ENCODE measurements at places on chromosomes 3 and 15.

DNA sequence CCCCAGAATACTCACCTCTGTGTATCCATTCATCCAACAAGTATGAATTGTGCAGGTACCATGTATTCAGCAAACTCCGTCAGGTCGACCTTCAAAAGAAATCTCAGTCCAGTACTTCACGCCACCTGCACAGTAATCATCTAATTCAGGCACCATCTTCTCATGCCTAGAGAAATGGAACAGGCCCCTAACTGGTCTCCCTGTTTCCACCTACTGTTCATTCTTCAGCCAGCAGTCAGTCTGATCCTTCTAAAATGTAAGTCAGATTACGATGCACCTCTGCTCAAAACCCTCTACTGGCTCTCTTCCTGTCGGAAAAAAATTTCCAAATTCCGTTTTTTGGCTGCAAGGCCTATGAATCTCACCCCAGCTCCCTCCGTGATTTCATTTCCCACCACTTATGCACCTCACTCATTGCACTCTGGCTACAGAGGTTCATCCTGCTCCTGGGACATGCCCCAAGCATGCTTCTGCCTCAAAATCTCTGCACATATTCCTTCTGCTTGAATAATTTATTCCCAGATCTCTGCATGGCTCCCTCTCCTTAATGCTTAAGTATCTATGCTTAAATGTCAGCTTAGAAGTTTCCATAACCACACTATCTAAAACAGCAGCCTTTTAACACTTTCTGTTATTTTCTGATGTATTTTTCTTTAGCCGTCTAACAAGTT lies 47.5 kb upstream of the PPP2R3A start:
- no peak for DNase-seq

GRCh38 chr3:110419096-110419495 lies 652.5 kb upstream of the NECTIN3 start:
- no peak for DNase-seq

DNA sequence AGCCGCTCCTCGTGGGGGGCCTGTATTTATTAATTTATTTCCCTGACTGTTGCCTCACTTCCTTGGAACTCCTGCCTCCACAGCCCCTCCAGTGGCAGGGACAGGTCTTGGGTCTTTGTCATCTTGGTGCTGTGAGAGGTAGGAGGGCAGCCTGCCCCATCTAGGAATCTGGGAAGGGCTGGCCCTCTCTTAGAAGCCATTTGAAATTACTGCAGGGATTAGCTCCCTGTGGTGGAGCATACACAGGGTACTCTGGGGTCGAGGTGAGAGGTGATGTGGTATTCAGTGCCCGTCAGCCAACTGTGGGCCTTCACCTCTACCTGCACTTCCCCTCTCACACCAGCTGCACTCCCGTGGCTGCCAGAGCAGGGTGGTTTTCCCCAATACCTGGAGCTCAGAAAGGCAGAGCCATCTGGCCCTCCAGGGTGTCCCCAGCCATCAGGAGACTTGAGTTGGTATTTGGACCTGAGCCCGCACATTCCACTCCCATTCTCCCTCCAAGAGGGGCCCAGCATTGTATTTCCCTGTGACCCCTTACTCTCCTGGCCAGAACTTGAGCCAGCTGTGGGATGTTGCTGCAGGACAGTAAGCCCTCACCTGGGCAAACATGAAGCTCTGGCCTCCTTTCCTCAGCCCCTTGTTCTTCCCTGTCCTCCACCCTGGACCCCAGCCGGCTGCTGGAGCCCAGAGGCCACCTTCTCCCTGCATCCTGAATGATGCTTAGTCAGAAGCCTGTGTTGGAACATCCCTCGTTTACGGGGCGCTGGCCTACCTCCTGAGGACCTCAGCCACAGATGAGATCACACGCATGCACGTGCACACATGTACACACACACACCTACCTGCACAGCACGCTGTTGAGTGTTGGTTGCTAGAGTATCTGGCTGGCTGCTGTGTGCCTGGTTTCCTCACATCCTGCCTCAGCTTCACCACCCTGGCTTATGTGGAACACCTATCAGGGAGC lies 2.0 kb upstream of the JMJD7 start:
- DNase-seq: no peak

DNA sequence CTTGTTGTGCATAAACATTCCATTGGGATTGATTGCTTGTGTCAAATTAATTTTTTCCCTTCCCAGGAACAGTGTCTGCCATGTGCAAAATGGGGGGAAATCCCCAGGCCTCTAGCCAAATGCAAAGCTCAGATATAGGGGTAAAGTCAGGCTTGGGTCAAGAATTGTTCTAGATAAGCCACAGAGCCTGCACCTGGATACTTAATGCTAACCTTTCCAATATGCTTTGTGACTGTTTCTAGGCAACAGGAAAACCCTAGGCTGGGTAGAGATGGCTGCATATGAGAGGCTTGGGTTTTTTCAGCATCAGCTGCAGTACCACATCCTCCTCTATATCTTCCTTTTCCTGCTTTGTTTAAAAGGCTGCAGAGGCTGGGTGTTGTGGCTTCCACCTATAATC lies 61.9 kb upstream of the ROPN1 start:
- no peak for DNase-seq

GRCh38 chr3:81393251-81393650 lies 368.2 kb downstream of the GBE1 start:
- no peak for DNase-seq

DNA sequence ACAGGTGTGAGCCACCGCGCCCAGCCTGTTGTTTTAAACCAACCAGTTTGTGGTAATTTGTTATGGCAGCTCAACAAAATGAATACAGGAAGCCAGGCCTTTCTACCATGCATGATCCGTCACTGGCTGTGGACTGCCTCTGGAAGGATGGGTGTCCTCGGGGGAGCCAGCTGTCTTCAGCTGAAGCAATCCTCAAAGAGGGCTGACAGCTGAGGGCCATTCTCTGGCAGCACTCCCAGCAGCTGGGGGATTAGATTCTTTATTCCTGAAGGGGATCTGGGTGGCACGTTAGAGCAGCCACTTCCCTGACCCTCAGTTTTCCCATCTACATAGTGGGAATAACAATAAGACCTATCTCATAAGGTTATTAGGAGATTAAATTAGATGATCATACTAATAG lies 24.4 kb downstream of the POLR2M start:
- DNase-seq: no peak

DNA sequence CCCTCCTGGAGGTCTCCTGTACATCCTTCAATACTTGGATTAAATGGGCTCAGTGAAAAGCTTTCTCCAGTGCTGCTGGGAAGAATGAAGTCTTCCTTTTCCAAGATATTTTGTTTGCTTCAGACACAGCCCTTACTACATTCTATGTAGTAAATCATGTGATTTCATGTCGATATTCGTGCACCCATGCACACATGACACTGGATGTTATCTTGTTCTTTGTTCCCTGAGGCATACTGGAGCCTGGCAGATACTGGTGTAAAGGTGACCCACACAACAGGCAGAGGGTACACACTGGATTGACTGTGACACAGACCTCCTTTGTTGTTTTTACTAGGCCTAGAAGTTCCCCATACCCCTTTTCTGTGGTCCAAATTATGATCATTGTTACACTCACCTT lies 40.3 kb upstream of the ATP2C1 start:
- no peak for DNase-seq

GRCh38 chr3:10196389-10197052 lies 31.8 kb downstream of the IRAK2 start:
- no peak for DNase-seq

Measured in stimulated activated CD4-positive, alpha-beta T cell treated with anti-CD3 and anti-CD28 coated beads, Interleukin-4, amount 100 ng/mL, for 4 hours (primary cell).